ENCODE measurements at places on chromosomes 13 and 19. TPM values are rescaled to one million over a fixed set of nuclear protein-coding genes. Genes with fewer than 3 reads are reported as not detected.

TBC1D17 gene
- polyA plus RNA-seq: 35.7 TPM

FUT6 gene
- polyA plus RNA-seq: 2.5 TPM

CEACAM21 gene
- polyA plus RNA-seq: 0.95 TPM

MTUS2 gene
- 0.03 TPM for polyA plus RNA-seq

ZNF491 gene
- 0.22 TPM for polyA plus RNA-seq

PKN1 gene
- polyA plus RNA-seq: 35.8 TPM

PIP5K1C gene
- 18.7 TPM for polyA plus RNA-seq

KLK12 gene
- polyA plus RNA-seq: not detected

RNF6 gene
- 15.9 TPM for polyA plus RNA-seq

NLRP5 gene
- not detected for polyA plus RNA-seq

ATP7B gene
- 3.2 TPM for polyA plus RNA-seq

SOX1 gene
- polyA plus RNA-seq: not detected

SHC2 gene
- 15.4 TPM for polyA plus RNA-seq

CYP2A6 gene
- 0.22 TPM for polyA plus RNA-seq
